Panc1 (cell line): ENCODE measurements at places on chromosomes 11 and 22. TPM values are rescaled to one million over a fixed set of nuclear protein-coding genes. Genes with fewer than 3 reads are reported as not detected.

DNA sequence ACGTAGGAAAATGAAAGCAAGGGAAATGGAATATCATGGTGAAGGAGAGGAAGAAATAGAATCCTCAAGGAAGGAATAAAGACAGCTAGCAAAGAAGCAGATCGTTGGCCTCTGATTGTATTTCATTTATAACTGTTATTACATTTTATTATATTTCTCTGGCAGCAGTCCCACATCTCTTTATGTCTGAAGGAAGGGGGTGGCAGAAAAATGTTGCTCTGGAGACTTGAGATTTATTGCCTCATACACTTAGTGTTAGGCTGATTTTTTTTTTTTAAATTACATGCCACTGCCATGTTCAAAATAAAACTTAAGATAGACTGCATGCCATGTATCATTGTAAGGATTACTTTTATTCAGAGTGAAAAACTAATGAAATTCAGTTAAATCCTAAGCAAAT, 971.7 kb upstream of the CHORDC1 start:
- DNase-seq: no peak
- H3K36me3 ChIP-seq: no peaks in the 10 kb centered on the region
- H3K4me1 ChIP-seq: no peaks in the 10 kb centered on the region

- H3K4me3 ChIP-seq: no peak overlapping the region
- DNase-seq: no peak
- H3K4me1 ChIP-seq: no peaks in the 10 kb centered on the region
- no peaks in the 10 kb centered on the region for H3K27me3 ChIP-seq
- no peak overlapping the region for H3K27ac ChIP-seq
- no peaks in the 10 kb centered on the region for H3K36me3 ChIP-seq
Observed at GRCh38 chr22:25702571-25703167, 39.3 kb upstream of the MYO18B start.

DNA sequence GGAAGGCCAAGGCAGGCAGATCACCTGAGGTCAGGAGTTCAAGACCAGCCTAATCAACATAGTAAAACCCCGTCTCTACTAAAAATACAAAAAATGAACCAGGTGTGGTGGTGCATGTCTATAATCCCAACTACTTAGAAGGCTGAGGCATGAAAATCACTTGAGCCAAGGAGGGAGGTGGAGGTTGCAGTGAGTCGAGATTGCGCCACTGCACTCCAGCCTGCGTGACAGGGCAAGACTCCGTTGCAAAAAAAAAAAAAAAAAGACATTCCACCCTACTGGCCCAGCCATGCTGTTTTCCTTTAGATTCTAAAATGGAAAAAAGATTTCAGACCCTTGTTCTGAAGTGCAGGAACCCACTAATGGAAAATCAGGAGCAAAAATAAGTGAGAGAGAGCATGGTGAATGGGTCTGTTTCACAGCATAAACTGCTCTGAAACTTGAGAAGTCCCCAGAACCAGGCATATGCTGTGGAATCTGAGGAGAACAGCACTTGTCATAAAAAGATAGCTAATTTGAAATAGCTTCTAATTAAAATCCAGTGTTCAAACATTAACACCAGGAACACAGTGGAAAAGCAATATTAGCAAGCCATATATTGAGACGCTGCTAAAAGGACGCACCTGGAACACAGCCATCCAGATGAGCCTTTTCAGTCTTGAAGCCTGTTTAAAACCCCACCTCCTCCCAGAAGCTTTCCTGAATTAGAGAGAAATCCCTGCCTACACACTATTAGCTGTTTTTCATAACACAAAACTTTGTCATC, 66.3 kb upstream of the CHRM4 start:
- no peaks in the 10 kb centered on the region for H3K4me1 ChIP-seq
- H3K36me3 ChIP-seq: no peaks in the 10 kb centered on the region
- H3K4me3 ChIP-seq: no peak overlapping the region
- DNase-seq: no peak

DNA sequence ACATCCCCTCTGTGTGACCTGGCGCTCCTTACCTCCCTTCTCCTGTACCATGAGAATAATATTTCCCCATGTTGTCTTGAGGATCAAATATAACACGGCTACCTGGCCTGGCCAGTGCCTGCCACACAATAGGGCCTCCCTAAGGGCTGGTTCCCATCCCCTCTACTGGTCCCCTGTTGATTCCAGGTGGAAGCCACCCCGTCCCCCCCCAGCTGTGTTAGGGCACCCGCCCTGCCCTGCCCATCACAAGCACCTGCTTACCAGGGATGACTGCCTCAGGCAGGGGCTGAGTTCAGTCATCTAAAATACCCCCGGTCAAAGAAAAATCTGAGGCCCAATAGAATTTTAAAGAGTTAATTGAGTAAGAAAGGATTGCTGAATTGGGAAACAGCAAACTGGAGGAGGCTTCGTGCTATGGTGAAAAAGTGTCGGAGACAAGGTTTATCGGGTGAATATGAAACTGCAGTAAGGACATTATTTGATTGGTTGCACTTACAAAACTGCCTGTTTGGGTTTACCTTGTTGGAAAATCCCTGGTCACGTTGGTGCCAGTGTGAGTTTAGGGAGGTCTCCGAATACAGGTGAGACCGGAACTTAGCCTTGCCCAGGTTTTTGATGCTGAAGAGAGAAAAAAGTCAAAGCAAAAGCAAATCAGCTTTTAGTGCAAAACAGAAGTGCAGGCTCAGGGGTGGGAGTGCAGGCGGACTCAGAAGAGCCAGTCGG, 5.2 kb downstream of the APOL1 start:
- no peak overlapping the region for H3K27ac ChIP-seq
- peaks cover 3% of the 10 kb centered on the region; the same call in 1 of the 2 replicates for H3K4me1 ChIP-seq
- H3K36me3 ChIP-seq: no peaks in the 10 kb centered on the region

PSMC3 gene
- 181 TPM for total RNA-seq

PRR5L gene
- total RNA-seq: 0.36 TPM
